A549 treated with DMSO at 1 μM for 4 hours (cell line): ENCODE measurements at places on chromosomes 2 and 18. TPM values are rescaled to one million over a fixed set of nuclear protein-coding genes. Genes with fewer than 3 reads are reported as not detected.

The AGXT gene
- not detected in 5 replicates for total RNA-seq

The NT5DC4 gene
- total RNA-seq = not detected in 5 replicates

The FAP gene
- 0.08 to 0.15 TPM (median 0.11 TPM) in 3 of 5 replicates, not detected in the others for total RNA-seq

The GAL3ST2 gene
- 0.23 to 0.40 TPM (median 0.34 TPM) in 4 of 5 replicates, not detected in the other for total RNA-seq

The NT5C1B gene
- not detected in 5 replicates for total RNA-seq

The PSD4 gene
- 9.1 to 11.2 TPM (median 10.6 TPM) in 5 replicates for total RNA-seq

The ZSWIM2 gene
- not detected in 5 replicates for total RNA-seq

The TUBB8B gene
- total RNA-seq = 0.14 TPM in 1 of 5 replicates, not detected in the others

The NAT8 gene
- total RNA-seq = not detected in 5 replicates
